CD4-positive, alpha-beta T cell treated with Interferon gamma for 1 hour (primary cell): ENCODE measurements at places on chromosomes 11 and 22.

- no peak for DNase-seq
Observed at GRCh38 chr11:130413405-130414106, 14.9 kb downstream of the ADAMTS8 start.

DNA sequence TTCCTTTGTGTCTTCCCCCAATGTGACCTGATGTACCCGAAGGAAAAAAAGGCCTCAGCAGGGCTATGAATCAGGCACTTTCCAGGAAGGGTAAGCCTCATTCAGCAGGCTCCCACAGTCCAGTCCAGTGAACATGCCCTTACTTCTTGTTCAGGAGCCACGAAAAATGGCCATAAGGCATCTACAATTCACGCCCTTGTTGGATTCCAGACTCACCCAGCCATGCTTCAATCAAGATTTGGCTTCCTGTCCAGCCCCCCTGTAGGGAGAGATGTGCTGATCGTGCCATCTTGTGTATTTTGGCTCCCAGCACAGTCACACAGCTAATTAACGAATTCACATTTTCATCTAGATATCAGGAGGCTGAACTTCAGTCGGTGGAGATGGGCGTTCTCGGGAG, 9.9 kb upstream of the KCNJ5 start:
- DNase-seq, result no peak

DNA sequence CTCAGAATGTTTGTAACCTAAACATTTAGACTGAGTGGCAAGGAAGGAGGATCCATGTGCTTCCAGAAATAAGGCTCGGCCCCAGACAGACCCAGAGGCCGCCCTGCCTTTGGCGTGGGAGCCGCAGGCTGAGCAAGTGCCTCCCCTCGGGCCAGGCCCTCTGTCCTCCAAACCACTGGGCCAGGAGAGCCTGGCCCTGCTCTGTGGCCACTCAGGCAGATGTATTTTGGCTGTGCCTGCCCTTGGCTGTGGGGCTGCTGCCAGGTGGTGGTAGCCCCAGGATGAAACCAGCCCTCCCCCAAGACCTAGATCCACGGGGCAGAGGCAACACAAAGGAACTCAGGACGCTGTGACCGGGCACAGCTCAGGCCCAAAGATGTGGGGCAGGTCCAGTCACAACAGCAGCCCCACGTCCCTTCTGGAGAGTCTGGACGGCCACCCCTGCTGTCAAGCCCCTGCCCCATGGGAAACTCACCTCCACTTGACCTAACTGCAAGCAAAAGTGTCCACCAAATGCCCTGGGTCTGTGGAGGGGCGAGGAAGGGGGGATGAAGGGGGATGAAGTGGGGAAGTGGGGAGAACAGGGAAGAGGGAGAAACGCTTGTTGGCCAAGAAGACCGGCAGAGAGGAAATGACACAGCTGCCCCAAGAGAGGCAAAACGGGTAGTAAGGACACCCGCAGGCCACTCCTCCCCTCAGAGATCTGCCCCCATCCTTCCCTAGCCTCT, 24.0 kb downstream of the PISD start:
- peak; percentile 59 for DNase-seq

DNA sequence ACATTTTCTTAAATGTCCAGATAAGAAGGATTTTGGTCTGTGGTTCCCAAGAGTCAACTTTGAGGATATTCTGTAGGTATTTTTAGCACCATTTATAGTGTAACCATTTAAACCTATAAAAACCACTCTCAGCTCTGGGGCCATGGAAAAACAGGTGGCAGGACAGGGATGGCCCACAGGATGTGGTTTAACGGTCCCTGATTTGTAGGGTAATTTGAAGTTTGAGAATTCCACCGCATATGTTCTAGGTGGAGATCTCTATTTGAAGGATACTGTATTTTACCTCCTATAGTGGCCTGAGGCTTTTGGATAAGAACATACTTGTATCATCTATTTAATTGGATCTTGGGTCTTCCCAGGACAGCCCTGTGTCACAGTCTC, 62.4 kb upstream of the IGLL5 start:
- DNase-seq, result no peak

DNA sequence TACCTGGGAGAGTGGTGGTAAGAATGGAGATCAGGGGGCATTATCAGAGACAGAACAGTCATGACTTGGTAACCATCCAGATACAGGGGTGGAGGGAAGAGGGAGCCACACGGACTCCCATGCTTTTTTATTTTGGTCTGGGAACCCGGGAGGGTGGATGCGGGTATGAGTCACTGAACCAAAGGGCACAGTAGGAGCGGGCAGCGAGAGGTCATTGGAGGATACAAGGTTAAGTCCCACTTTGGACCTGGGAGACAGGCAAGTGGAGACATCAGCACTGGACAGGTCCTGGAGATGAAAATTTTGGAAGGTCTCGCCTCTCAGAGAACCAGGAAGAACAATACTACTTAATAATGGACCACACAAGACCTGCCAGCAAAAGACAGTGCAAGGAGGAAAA, 6.7 kb downstream of the HDHD5 start:
- no peak for DNase-seq

DNA sequence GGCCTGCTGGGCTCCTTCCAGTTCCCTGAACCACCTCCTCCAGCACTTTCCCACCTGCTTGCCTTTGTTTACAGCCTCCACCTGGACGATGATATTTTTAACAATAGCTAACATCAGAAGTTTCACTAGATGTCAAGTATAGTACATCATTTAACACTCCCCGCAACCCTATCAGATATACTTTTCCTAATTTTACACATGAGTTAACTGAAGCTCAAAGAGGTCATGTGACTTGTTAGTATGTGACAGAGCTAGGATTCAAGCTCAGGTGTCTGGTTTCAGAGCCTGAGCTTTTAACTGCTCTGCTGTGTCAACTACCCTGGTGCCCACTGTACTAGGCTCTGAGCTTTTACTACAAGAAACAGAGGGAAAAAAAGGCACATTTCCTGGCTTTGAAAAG, 14.3 kb upstream of the HPX start:
- DNase-seq, result no peak

DNA sequence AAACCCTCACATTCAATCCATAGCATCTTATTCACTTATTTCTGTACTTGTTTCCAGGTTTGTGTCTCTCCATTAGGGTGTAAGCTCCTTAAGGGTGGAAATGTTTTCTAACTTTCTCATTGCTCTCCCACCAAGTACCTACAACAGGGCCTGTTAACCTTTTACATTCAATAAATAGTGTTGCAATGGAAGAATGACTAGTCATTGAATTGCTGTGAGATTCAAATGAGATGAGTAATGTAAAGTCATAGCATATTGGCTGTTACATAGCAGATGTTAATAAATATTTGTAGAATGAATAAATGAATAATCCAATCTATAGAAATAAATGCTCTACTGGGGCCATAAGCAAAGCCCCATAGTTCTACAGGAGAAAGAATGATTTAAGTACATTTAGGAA, 75.4 kb upstream of the DDI1 start:
- no peak for DNase-seq

DNA sequence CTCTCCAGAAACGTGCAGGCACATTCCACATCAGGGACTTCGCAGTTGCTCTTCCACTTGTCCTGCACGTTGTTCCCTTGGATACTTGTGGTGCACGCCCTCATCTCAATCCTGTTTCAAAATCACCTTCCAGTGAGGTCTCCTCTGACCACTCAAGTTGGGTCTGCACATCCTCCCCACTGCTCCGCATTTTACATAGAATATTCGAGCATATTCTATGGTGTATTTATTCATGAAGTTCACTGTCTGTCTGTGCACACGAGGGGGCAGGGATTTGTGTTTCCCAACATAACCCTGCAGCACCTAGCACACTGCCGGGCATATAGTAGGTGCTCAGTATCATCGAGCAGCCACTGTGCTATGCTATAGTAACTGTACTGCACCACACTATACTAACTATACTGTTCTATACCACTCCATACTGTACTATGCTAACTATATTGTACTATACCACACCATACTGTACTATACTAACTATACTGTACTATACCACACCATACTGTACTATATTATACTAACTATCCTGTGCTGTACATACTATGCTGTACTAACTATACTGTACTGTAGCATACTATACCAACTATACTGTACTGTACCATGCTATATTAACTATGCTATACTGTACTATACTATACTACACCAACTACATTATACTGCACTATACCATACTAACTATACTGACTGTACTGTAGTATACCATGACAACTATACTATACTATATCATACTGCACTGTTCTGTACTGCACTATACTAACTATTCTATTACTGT, 30.3 kb downstream of the ELF5 start:
- no peak for DNase-seq

GRCh38 chr11:8080674-8081590, at the start of gene TUB:
Gene TUB, plus strand, starts transcription at chr11:8081211. Its CDS starts 300 bp downstream, at chr11:8081511.
- no peak for DNase-seq

- DNase-seq, result no peak
Observed at GRCh38 chr11:71986131-71986530, 12.6 kb upstream of the IL18BP start.
